ENCODE measurements at places on chromosomes 7 and 10. TPM values are rescaled to one million over a fixed set of nuclear protein-coding genes. Genes with fewer than 3 reads are reported as not detected.
A peak's percentile ranks its signal among the peaks of the same experiment; 100 is the strongest.

DNA sequence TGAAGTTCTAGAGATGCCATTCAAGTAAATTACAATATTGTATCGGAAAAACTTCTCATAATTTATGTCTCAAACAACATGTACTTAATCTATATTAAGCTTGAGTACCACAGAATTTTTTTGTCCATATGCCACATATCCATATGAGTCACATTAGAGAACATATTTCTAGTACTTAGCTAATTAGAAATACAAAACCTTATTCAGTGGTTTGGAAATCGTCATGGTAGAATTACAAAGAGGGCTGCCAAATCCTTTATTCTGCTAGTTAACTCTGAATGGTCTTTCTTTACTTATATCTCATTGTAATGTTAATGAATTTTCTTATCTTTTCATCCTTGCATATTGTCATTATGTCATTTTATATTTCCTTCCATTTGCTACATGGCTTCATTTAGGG lies 9.0 kb upstream of the VIM start:
- DNase-seq, result no peak

DNA sequence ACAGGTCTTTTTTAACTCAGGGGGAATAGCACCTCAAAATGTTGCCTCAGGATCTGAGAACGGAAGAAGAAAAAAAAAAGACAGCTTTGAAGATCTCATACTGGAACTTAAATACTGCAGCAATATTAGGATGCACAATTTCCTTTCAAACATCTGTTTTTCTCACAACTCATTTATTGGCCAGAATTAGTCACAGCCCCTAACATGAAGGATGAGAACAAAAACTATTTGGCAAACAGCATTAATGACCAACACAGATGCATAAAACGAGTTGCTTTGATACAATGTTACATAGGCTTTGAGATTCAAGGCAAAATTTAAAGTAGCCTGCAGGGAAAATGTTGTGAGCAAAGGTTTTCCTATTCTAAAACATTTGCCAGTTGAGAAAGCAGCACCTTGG lies 36.5 kb downstream of the JMJD1C start:
- DNase-seq, result no peak

DNA sequence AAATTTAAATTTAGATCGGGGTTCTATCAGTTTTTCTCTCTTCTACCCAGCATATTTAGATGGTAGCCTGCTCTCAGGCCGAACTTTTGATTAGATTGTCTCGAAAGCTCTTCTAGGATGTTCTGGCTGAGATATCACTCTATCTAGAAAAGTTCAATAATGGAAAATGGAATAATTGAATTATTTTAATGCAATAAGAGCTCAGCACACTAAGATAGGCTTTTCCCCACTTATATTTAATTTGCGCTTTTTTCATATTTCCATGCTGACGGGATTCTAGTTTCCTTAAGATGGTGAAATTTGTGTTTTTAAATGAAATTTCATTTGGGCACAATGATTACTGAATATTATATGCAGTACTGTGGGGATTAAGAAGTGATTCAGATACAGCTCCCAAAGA lies 73.7 kb downstream of the PIK3CG start:
- no peak for DNase-seq

- peak; percentile 57 for DNase-seq
Observed at GRCh38 chr10:32332299-32332750, 14.6 kb downstream of the EPC1 start.

DNA sequence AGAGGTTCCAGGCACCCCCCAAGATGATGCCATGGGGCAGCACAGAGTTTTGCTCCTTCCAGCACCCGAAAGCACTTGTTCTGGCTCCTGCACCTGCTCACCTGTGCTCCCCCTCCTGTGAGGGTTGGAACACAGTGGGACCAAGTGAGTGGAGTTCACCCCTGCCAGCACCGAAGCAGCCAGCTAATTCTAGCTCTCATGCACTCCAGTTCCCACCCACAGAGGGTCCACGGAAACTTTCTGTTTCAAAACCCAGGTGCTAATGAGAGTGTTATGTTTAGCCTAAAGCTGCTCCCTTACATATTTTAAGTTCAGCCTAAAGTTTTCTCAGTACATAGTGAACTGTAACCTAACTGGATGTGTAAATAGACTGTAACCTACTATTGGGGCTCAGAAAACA lies 42.6 kb upstream of the SLC35G1 start:
- DNase-seq, result no peak

The ENTPD1 gene
- total RNA-seq, result 7.1 TPM

GRCh38 chr10:126634911-126635310 lies 35.6 kb downstream of the C10orf90 start:
- no peak for DNase-seq

DNA sequence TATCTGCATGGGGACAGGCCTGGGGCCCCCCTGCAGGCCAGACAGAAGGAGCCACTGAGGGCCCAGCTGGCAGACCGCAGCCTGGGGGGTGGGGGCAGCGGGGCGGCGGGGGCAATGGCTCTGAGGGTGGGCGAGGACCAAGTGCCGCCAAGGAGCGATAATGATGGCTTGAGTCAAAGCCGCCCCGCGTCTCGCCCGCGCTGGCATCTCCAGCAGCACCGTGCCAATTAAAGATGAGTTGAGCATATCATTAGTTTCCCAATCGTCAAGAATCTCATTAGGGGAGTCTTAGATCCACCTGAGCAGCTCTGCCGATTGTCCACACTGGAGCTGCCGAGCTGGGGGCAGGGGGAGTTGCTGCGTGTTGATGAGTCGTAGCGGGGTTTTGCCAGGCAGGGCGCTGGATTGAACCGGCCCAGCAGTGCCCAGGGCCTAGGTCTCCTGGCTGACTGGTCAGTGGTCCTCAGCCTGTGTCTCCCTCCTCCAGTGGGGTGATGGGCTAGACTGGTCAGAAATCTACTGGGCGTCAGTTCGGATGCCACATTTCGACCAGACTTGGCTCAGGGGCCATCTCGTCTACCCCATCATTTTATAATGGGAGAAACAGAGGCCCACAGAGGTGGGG lies 41.0 kb upstream of the PSMG3 start:
- no peak for DNase-seq

The LIPM gene
- total RNA-seq, result not detected

The CRYGN gene
- not detected for total RNA-seq

The HDAC9 gene
- total RNA-seq, result 2.5 TPM

The FZD8 gene
- total RNA-seq, result 0.50 TPM

DNA sequence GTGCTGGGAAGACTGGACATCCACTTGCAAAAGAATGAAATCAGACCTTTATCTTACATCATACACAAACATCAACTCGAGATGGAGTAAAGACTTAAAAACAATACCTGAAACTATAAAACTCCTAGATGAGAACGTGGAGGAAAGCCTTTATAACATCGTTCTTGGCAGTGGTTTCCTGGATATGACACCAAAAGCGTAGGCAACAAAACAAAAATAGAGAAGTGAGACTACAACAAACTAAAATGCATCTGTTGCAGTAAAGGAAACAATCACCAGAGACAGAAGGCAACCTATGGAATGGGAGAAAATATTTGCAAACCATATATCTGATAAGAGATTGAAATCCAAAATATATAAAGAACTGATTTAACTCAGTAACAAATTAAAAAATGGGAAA lies 33.3 kb downstream of the CC2D2B start:
- no peak for DNase-seq

DNA sequence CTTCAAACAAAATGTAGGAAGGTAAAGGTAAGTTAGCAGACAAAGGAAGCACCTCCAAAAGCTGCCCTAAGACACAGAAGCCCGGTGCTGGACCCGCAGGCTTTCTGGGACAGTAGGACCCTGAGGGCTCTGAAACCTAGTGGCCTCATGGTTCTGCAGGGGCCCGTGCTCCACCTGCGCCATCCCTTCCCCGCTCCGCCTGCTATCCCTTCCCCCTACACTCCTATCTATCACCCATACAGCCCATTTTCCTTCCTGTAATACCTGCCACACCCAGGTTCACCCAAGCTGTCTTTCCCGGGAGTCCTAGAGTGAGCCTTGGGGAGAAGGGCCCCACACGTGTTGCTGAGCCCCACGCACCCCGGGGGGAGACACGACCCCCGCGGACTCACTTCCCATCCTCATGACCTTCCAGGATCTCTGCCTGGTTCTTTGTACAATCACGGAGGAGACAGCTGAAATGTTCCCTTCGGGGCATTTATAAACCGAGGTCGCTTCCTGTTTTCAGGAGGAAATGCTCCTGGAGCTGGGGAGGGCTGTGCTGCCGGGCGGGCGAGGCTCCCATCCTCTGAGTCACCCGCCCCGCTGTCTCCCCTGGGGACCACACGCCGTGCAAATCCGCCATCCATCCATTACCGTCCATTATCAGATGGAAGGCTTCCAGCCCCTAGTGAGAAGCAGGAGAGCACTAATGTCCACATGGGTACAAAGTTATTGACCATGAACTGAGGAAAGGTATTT lies 251.7 kb upstream of the PITRM1 start:
- no peak for DNase-seq

The TRIL gene
- not detected for total RNA-seq
